ENCODE measurements at places on chromosomes 7 and 10. TPM values are rescaled to one million over a fixed set of nuclear protein-coding genes. Genes with fewer than 3 reads are reported as not detected.

The NPY4R2 gene
- not detected for total RNA-seq

DNA sequence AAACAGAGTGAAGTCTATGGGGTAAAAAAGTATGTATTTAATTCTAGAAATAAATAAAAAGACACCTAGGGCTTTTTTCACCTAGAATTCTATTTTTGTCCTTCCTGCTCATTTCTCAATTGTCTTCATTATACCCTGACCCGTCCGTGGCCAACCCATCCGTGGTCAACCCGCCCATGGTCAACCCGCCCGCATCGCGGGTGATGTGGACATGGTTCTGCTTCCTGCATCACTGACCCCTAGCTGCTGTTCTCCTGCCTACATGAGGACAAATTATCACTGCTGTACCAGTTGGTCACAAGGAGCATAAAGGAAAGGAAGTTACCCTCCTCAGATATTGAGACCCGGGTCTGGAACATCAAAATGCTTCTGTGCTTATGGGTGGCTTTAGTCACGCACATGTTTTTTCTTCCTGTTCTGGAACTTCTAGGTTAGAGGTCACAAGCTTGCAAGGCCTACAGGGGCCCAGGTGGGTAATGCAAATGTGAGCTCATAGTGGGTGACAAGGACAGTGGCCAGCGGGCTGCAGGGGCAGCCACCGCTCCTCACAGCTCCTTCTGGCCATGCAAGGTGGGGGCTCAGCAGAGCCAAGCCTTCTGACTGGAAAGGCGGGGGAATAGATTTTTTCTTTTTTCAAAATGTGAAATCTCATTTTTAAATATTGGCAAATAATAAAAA, 15.5 kb downstream of the CAMK2G start:
- no peak for DNase-seq

The PLAC9 gene
- not detected for total RNA-seq

DNA sequence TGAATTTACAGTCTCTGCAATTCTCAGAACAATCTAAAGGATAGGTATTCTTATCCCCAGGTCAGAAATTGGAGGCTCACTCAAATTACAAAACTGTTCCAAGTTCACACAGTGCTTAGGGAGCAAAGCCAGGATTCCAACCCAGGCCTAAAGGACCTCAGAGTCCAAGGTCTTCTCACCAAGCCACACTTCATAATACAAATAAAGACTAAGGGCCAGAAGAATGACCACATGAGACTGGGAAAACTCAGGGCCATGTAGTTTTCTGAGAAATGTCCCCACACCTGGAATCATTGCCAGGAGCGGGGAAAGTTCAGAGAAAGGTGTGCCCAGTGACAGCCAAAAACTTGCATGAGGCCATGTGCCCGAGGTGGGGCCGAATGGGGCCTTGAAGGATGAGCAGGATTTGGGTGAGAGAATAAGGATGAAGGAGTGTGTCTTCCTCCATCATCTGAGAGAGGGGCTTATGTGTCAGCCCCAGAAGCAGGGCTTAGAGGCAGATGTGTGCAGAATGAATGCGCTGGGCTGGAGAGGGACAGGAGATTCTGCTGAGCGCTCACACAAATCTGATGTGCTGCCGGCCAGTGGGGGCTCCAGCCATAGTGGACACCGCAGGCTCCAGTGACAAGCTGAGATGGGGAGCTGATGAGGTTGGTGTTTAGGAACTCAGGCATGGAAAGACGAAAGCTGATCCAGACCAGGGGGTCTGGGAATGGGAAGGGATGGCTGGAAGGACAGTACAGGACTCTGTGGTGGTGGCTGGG, 35.9 kb downstream of the BLNK start:
- DNase-seq: no peak

DNA sequence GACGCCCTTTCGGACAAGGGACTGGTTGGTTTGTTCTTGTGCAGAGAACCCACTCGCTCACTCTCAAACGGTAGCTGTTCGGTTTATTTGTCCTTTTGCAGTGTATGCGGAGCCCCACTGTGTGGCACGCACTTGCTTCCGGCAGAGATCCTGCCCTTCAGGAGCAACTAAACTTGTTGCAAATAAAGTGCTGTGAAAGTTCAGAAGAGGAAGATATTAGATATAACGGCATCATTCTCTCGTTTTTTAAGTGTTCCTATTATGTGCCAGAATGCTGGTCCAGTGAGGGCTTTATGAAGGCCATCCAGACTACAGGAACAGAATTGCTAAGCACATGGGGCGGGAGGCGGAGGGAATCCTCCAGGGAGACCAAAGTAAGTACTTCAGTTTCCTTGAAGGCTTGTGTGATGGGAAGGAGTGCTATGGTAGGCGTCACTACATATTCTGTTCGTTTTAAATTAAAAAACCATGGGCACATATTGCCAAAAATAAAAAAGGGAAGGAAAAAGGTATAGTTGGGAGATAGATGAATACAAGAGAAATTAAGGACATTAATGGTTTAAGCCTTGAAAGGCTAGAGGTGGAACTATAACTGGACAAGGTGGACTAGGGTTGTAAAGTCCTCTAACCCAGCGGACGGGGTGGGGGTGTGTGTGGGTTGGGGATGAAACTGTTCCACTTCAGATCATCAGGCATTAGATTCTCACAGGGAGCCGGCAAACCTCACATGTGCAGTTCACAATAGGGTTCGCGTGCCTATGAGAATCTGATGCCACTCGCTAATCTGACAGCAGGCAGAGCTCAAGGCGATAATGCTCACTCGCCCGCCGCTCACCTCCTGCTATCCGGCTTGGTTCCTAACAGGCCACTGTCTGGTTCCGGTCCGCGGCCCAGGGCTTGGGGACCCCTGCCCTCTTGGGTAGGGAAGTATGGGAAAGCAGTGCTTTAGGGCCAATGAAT, 704 bp upstream of the ERLIN1 start:
- peak; percentile 44 for DNase-seq

GRCh38 chr7:36048141-36048901, 104.7 kb upstream of the EEPD1 start:
- no peak for DNase-seq

DNA sequence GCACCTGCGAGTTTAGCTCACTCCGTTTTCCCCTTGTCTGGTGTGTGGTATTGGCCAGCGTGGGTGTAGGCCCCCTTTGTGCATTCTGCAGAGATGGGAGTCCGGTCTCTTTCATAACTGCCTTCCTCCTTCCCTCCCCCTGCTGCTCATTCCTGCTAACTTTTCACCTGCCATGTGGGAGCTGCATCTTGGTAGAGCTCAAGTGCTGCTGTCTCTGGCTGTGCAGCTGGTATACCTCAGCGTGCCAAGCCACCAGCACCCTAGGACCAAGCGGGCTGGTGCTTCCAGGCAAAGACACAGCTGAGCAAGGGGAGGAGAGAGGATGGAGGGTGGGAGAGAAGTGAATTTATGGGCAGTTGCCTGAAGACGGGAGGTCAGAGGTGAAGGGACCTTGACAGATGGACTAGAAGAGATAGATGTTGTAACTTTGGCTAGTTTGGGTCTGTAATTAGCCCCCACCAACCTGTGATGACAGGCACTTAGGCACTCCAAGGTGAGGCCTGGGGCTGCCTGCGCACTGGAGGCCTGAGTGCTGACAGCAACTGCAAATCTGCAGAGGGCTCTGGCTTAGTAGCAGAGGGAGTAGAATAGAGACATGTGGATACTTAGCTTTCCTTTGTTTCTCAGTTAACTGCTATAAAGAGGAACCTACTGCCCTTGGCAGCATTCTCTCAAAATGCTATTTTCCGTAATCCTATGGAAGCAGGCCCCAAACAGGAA, 148.8 kb upstream of the AGK start:
- DNase-seq: no peak

GRCh38 chr7:42832667-42833066, 79.2 kb downstream of the C7orf25 start:
- DNase-seq: no peak

DNA sequence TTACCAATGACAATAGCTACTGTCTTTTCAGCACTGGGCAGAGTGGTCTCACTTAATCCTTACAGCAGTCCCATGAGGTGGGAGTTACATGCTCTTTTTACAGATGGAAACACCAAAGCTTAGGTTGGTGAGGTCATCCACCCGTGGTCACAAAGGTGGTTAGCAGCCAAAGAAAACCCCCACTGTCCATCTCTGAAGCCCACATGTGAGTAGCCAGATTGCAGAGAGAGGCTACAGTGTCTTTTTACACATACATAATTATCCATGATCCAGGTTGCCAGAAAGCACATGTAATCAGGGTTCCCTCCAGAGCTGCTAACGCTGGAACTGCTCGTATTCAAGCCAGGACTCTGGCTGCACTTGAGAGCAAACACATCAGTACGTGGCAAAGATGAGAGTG, 24.6 kb upstream of the ANKRD2 start:
- DNase-seq: no peak

DNA sequence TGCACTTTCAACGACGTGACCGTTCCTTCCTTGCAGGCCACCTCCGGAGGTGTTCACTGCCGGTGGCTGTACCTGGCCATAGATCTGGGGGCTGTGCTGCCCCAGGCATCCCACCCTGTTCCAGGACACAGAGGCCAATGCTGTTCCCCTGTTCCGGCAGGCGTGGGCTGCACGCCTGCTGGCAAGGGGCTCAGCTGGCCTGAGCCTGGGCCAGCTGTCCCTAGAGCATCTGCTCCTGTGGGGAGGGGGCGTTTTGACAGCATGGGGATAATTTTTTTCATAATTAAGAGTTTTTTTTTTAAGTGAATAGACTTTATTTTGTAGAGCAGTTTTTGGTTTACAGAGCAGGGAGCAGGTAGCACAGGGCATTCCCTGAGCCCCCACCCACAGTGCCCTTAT, 28.8 kb downstream of the PWWP2B start:
- DNase-seq: no peak

- no peak for DNase-seq
Measured at GRCh38 chr10:132443983-132444876, 47.2 kb downstream of the PWWP2B start.

The NYAP1 gene
- total RNA-seq: 0.15 TPM

GRCh38 chr10:132489053-132489703, 48.4 kb upstream of the INPP5A start:
- no peak for DNase-seq

- no peak for DNase-seq
Measured at GRCh38 chr10:91389636-91390512, 20.3 kb upstream of the HECTD2 start.

The CCDC172 gene
- not detected for total RNA-seq

The BBIP1 gene
- 19.1 TPM for total RNA-seq

The EBF3 gene
- not detected for total RNA-seq

DNA sequence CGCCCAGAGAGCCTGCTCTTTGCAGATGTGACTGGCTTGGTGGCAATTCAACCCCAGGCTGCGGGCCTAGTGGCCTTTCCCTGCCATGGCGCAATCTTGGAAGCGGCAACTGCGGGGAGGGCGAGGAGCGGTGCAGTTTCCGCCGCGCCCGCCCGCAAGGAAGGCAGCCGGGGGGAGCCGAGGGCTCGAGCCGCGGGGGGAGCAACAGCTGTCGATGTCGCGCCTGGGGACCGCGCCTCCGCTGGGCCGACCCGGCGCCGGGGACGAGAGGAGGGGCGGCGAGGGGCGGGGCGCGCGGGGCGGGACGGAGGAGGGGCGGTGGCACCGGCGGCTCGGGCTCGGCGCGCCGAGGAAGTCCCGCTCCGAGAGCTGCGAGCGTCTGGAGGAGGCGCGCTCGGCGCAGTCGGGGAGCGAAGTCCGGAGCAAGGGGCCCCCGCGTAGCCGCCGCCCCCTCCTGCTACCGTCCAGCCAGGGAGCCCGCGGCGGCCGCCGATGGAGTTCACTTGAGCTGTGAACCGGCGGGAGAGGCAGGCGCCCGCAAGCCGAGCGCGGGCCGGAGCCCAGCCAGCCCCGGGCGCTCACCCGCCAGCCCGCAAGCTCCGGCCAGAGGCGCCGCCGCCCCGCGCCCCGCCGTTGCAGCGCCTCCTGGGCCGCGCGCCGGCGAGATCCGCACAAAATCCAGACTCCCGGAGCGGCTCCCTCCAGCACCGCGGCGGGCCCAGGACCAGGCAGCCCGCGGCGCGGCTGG, 438.1 kb upstream of the GALNT17 start:
- DNase-seq: no peak

The PRSS37 gene
- not detected for total RNA-seq

The DIP2C gene
- 0.10 TPM for total RNA-seq

GRCh38 chr10:1037098-1037497, 11.4 kb upstream of the IDI2 start:
- no peak for DNase-seq

DNA sequence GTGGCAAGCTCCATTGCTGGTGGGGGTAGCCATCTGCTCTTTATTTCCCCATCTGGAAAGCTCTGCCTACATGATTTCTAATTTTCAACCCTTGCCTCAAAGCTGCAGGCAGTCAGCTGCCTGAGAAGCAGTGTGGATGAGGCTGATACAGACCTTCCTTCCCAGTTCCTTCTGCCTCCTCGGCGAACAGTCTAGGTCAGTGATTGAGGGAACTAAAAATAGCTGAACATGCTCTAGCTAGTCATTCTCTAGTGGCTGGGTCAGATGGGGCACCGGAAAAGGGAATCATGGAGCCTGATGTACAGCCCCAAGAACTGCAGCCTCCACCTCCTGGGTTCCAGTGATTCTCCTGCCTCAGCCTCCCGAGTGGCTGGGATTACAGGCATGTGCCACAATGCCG, 48.7 kb downstream of the NAMPT start:
- DNase-seq: no peak

The AGR3 gene
- total RNA-seq: not detected

GRCh38 chr10:87635498-87636312, 24.0 kb upstream of the PAPSS2 start:
- peak; percentile 62 for DNase-seq

DNA sequence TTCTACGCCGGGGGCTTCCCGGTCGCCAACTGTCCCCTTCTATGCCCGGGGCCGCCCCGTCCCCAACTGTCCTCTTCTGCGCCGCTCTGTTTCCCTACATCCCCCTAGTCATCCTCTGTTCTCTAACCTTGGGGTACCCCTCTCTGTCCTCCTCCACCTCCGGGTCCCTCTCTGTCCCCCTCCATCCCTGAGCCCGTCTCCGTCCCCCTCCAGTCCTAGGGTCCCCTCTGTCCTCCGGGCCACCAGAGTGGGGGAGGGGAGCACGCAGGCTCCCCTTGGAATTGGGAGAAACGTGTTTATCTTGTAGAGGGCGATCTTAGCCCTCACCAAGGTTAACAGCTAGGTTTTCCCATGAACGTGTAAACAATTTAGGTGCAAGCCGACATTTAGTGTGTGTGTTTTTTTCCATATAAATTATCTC, 852 bp upstream of the KLF6 start:
- DNase-seq: no peak

The MALRD1 gene
- 0.13 TPM for total RNA-seq

The GPR158 gene
- total RNA-seq: not detected

- no peak for DNase-seq
Measured at GRCh38 chr7:128742206-128742605, 3.0 kb downstream of the CALU start.

The MMRN2 gene
- 0.95 TPM for total RNA-seq

The CABCOCO1 gene
- total RNA-seq: not detected
